CD4-positive, alpha-beta T cell treated with Interleukin-4 for 4 hours (primary cell): ENCODE measurements at places on chromosomes 7 and 10.
A peak's percentile ranks its signal among the peaks of the same experiment; 100 is the strongest.

- no peak for DNase-seq
These were observed 121.2 kb downstream of the WDFY4 start for GRCh38 chr10:48805848-48806247.

DNA sequence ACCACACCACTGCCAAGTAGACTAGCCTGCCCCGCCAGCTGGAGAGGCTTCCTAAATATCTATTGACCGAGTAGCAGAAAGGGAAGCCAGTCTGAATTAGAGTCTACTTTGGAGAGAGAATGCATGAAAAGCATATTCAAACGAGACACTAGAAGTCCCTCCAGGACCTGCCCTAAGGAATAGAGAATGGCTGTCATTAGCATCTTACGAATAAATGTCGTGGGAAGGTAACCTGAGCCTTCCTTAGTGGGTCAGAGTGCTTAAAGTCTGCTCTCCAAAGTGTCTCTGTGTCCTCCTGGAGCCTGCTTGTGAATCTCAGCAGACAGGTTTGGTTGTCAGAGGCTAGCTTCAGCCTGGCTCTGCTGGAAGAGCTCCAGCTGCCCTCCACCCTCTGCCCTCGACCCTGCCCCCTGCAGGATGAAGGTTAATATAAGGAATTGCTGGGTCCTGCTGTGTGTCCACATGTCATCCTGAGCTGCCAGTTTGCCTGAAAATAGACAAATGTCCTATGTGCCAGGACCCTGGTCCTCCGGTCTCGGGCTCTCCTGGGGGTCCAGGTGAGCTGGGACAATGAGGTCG lies 33.4 kb downstream of the FAM241B start:
- DNase-seq = no peak

- DNase-seq = no peak
These were observed 109.0 kb upstream of the SP4 start for GRCh38 chr7:21318916-21319270.

DNA sequence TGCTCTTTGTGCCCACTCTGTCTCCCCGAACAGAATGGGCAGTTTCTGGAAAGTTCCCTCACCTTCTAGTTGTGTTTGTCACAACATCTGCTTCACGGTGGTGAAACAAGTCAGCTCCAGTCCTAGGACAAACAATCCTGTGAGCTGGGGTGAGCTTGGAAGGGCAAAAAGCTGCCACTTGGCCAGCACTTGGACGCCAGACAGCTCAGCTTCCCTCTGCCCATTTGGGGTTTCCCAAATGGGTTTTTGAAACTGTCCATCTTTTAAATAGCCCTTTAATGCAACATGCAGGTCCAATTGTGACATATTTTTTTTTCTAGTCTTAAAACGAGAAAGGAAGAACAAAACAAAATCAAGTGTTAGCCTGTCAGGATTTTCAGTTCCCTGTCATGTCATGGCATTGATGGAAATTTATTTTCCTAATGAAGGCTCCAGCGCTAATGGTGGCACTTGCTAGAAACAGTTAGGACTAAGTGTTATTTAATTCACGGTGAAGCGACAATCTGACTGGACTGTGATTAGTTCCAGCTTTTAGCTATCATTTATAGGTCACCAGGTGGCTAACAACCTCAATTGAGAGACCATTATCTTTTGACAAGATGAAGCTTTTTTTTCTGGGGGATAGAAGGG lies 181.7 kb downstream of the MYOF start:
- DNase-seq = no peak

- no peak for DNase-seq
These were observed 274.8 kb downstream of the PTPRN2 start for GRCh38 chr7:158312789-158313188.

GRCh38 chr10:14024329-14025202 lies 306.2 kb downstream of the FRMD4A start:
- no peak for DNase-seq

DNA sequence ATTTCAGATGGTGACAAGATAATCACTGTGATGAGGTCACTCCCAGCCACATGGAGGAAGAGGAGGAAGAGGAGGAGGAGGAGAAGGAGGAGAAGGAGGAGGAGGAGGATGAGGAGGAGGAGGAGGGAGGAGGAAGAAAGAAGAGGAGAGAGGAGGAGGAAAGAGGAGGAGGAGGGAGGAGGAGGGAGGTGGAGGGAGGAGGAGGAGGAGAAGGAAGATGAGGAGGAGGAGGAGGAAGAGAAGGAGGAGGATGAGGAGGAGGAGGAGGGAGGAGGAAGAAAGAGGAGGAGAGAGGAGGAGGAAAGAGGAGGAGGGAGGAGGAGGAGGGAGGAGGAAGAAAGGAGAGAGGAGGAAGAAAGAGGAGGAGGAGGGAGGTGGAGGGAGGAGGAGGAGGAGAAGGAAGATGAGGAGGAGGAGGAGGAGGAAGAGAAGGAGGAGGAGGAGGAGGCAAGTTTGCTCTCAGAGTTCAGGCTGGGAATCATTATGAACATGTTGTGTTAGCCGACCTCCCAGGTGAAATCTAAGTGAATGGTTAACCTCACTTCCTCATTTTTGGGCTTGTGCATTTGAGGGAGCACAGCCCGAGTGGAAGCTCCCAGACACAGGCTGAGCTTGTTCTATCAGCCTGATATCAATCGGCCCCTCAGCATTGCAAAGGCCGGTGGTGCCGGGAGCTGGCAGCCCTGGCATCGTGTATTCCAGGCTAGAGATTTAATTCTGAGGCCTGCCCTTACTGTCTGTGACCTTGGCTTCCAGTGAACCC lies 236.2 kb upstream of the PITRM1 start:
- no peak for DNase-seq

DNA sequence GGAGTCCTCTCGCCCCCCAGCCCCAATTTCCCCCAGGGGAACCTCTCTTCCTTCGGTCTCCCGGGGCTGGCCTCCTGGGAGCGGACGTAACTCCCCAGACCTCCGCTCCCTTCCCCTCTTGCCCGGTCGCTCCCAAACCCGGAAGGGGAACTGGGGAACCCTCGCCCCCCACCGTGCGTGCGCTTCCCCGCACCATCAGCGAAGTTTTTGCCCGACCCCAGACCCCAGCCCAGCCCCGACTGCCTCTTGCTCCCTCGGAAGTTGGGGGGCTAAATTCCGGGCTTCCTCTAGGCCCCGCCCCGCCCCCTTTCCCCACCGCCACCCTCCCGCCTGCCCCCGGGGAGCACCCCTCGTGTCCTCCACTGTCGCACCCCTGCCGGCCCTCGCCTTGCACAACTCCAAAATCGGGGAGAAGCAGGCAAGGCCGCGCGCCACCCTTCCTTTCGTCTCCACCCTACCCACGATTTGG lies 436 bp downstream of the GNB2 start:
- peak; percentile 31 for DNase-seq

- DNase-seq = no peak
These were observed 23.4 kb downstream of the TBXAS1 start for GRCh38 chr7:139852482-139852845.

DNA sequence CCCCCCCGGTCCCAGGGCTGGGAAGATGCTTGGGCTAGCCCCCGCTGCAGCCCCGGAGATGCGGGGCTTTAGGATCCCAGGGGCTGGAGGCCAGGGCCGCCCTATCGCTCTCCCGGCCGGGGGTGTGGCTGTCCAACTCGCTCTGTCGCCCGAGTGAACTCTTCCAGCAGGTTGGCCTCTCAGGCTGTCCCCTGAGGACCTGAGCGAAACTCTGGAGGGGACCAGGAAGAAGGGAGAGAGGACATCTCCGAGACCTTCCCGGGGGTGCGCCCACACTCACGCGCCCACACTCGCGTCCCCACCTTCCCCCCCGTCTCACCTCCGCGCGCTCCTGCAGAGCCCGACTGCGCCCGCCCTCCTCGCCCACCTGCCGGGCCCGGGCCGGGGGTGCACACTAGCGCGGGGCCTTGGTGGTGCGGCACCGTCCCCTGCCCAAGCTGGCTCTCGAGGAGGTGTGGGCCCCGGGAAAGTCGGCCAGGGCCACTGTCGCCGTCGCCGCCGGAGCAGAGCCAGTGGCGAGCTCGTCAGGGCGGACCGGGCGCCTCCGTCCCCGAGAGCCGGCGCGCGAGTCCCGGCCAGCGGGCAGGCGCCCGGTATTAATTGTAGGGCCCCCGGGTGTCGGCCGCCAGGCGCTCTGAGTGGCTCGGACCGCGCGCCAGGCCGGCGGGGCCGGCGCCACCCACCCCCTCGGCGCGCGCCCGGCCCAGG lies 101.7 kb upstream of the SVIL start:
- no peak for DNase-seq

GRCh38 chr7:157250605-157251228 lies 86.1 kb upstream of the DNAJB6 start:
- DNase-seq = peak; percentile 66

GRCh38 chr10:49407552-49408137 lies 11.8 kb upstream of the DRGX start:
- peak; percentile 65 for DNase-seq

- DNase-seq = no peak
These were observed 86.6 kb downstream of the LSMEM1 start for GRCh38 chr7:112567388-112567787.

DNA sequence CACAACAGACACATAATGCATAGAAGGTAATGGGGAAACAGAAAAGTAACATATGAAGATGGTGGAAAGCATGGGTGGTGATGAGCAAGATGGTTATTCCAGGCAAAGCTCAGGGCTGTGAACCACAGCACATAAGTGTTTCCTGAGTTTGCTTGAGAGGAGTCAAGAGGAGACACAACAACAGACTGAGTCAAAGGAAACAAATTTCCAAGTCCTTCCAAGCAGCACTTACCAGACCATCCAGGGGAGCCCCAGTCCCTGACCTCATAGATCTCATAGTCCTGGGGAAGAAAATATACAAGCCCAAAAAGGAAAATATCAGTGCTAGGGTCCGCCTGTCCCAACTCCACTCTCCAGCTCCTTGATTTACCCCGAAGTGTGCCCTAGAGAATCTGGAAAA lies 216.6 kb upstream of the FZD1 start:
- no peak for DNase-seq

GRCh38 chr10:29517352-29517923 lies 117.3 kb downstream of the SVIL start:
- DNase-seq = no peak

- no peak for DNase-seq
These were observed 21.6 kb downstream of the SEC31B start for GRCh38 chr10:100498059-100498458.

DNA sequence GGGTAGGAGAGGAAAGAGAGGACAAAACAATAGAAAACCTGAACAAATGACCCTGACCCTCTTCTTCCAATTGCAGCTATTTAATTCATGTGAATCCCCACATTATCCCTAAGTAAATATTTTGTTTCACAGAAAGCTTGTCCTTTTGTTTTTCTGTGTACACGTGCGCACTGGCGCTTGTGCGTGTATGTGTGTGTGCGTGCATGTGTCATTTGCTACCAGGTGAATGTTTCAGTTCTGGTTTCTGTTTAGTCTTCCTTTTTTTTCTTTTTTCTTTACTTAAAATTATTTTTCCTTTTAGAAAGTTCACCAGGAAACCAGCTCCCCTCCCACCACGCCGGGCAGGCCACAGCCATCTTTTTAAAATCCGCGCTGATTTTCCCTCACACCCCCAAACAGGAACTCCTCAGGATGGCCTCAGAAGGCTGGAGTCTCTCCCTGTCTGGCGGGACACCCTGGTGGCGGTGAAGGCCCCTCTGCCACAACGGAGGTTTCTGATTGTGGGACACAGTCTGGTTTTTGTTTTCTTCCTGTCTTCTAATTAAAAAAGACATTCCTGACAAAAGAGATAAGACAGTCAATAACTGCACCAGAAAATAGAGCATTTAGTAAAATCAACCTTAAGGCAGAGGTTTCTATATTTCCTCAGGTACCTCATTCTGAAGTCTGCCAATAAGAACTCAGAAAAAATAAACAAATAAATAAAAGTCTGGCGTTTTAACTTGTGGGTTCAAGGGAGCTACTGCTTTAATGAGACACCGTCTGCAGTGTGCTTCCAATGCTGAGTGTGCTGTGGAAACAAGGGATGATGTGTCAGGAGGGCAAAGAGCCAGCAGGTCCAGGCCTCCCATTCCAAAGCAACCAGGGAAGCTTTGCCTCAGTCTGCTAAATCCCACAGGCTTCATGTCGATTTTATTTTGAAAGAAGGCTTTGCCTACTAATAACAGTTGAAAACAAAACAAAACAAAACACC lies 17.4 kb downstream of the IRF5 start:
- DNase-seq = no peak

DNA sequence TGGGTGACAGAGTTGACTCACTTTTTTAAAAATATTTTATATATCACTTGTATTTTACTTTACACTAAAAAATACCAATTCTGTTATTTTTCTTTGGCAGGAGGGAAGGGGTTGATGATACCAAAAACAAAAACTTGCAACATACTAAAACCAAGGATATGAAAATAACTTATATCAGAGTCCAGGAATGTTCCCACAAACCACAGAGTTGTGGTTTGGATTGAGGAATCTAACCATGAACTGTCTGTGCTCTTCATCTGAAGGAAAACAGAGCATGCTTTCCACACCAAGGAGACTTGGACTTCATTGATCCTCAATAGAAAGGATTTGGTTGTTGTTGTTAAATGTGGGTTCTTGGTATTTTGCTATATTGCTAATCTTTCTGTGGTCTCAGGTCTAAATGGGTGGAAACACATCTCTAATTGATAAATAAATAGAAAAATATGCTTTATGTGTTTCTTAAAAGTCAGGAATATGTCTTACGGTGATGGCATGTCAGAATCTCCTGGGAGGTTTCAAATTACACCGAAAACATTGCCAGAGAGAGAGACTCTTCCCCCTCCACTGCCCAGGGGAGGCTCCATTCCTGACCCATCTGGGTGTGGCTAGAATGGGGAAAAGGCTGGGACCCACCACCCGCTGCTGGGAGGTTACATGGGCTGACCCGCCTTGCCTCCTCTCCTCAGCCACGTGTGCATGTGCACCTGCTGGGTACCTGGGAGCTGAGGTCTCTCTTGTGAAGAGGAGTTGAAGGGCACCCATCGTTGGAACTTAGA lies 46.9 kb upstream of the STK17A start:
- DNase-seq = no peak

DNA sequence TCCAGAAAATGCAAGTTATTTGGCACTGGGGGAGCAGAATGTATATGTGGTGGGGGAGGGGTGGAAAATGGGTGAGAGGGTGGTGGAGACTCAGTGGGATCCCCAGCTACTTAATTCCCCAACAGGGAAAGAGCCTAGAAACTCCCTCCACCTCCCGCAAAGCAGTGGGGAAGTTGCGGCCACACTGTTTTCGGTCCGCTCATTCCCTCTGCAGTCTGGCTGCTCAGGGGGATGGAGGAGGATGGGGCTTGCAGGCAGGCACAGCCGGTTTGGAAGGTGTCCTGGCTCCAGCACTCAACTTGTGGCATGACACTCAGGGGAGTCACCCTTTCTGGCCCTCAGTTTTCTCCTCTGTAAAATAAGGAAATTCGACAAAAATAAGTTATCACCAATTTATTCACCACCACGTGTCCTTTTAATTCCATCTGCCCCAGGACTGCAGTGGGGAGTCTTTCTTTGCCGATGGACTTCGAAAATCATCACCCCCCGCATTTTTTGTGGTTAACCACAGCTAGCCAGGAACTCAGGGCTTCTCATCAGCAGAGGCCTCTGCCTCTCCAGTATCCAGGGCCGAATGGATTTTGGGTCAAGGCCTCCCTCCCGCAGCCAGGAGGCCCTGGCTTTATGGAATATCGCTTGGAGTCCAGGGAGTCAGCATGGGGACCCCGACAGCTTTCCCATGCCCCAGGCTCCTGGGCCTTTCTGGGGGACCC lies 1.6 kb upstream of the HTRA1 start:
- DNase-seq = no peak
